ENCODE measurements at places on chromosomes 2 and 18.

DNA sequence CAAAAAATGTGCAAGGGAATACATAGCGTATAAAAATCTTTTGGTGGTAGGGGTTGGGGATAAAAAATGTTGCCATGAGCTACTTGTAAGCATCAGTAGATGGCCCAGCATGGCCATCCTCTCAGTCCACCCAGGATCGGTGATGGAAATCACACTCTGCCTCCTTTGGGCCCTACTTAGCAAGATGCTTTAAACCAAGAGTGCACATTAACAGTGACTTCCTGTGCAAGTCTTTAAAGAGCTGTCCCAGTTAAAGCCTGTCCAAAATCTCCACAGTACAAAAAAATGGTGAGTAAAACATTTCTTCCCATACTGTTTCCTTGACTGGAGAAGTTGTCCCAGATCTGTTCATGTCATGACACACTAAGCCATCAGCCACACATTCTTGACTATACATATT lies 18.0 kb downstream of the ANKRD44 start:
- DNase-seq: no peak

GRCh38 chr2:113183264-113183663 lies 9.5 kb downstream of the PSD4 start:
- no peak for DNase-seq

- DNase-seq: no peak
These were observed 199.9 kb downstream of the HDAC4 start for GRCh38 chr2:239200646-239201530.

GRCh38 chr2:53859206-53860181 lies at the start of gene GPR75:
GPR75 (minus strand) TSS chr2:53859967; CDS start chr2:53854756, 5,211 bp downstream.
- no peak for DNase-seq

GRCh38 chr2:168119515-168120141 lies 127.8 kb downstream of the STK39 start:
- DNase-seq: no peak

DNA sequence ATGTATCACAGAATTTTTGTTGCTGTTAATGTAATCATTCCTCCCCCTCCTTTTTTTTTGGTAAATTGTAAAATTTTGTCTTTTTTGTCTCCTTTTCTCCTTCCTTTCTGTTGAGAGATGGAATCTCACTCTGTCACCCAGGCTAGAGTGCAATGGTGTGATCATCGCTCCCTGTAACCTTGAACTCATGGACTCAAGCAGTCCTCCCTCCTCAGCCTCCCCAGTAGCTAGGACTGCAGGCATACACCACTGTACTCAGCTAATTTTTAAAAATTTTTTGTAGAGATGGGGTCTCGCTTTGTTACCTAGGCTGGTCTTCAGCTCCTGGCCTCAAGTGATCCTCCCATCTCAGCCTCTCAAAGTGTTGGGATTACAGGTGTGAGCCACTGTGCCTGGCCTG lies 5.3 kb downstream of the EIF5B start:
- DNase-seq: no peak

DNA sequence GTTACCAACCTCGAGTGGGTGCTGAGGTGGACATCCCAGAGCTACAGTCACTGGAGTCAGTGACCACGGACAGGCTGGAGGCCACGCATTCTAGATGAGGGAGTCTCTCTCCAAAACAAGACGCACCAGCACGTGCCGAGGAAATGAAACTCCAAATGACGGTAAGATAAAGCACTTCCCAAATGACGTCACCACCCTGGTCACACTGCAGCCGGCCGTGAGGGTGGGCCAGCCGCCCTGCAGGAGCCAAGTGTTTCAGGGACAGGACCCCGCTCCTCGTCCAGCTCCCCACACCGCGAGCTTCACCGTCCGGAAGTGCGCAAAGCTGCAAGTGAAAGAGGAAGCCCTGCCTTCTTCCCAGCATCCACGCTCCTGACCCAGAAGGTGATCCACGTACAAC lies 99.4 kb downstream of the ZNF516 start:
- no peak for DNase-seq

DNA sequence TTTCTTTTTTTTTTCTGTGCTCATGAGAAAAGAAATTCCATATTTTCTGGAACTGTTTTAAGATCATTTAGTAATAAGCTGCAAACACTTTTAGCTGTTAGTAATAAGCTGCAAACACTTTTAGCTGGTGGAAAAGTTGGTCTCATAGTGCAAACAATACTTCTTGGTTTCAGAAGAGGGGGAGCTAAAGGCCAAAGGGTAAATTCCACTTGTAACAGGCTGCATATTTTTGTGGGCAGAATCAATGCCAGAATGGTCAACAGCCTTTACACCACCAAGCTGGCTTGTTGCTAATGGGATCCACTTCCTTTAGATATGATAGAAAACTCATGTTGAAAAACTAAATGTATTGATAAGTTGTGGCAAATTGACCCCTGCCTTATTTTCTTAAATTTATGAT lies 356.8 kb downstream of the NR4A2 start:
- DNase-seq: no peak

DNA sequence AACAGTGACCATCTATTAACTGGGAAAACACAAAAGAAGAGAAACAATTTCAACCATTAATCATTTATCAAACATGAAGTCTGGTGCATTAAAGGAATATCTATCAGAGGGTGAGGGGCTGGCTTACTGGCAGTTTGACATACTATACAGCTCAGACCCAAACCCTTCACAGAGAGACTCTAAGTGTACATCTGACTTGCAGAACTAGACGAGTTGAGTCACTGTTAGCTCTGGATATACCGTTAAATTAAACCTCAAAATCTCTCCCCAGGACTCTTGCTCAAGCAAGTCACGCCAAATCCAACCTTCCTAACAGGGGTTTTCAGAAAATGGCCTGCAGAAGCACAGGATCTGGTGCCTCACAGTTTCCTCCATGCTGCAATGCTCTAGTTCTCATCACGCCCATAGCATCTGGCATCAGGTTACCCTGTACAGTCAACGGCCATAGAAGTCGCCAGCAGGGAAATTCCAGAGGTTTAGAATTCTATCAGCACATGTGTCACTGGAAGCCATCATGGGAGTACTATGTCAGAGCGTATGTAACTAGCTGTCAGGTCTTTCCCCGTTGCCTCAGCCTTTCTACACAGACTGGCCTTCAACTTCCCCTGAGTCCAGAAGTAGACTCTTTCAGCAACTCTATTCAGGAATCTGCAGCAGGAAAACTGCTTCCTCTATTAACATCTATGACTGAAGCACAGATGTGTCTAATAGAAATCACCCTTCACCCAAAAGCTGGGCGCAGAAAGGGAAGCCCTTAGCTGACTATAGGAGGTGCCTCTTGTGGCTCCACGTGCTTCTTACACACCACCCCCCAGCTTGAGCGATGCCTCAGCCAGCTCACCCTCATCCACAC lies 9.3 kb downstream of the TGOLN2 start:
- DNase-seq: no peak

- no peak for DNase-seq
These were observed 7.8 kb downstream of the SULT1C4 start for GRCh38 chr2:108385411-108386071.

- no peak for DNase-seq
These were observed 90.1 kb downstream of the CAPN13 start for GRCh38 chr2:30717081-30717650.

GRCh38 chr2:45288532-45289417 lies 279.5 kb upstream of the SIX2 start:
- no peak for DNase-seq
